Colonic mucosa (tissue), 4 donors: ENCODE measurements at places on chromosomes 12 and 14. TPM values are rescaled to one million over a fixed set of nuclear protein-coding genes. Genes with fewer than 3 reads are reported as not detected.

GRCh38 chr12:71636704-71637115, 26.9 kb downstream of the ZFC3H1 start:
- H3K27me3 ChIP-seq = no peaks in the 10 kb centered on the region
- peaks cover 19% of the 10 kb centered on the region for H3K36me3 ChIP-seq
- H3K27ac ChIP-seq = no peak overlapping the region
- H3K4me1 ChIP-seq = no peaks in the 10 kb centered on the region

DNA sequence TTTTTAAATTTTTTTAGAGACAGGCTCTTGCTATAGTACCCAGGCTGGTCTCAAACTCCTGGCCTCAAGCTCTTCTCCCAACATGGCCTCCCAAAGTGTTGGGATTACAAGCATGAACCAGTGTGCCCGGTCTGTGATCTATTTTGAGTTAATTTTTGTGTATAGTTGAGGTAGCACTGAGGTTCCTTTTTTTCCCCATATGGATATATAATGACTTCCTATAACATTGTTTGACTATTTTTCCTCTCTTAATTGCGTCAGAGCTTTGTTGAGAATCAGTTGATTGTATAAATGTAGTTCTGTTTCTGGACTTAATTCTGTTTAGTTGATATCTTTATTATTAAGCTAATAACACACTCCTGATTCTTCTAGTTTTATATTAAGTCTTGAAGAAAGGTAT, 8.6 kb upstream of the M6PR start:
- DNase-seq = no peak
- H3K27me3 ChIP-seq = no peaks in the 10 kb centered on the region
- no peak overlapping the region for H3K27ac ChIP-seq
- H3K4me3 ChIP-seq = no peak overlapping the region
- no peaks in the 10 kb centered on the region for H3K4me1 ChIP-seq
- no peaks in the 10 kb centered on the region for H3K36me3 ChIP-seq

- H3K4me1 ChIP-seq = peaks cover 24% of the 10 kb centered on the region
- peak overlapping the region; percentile 75 for H3K27ac ChIP-seq
- no peaks in the 10 kb centered on the region for H3K36me3 ChIP-seq
- no peak overlapping the region for H3K4me3 ChIP-seq
- no peak for DNase-seq
These were observed 188.9 kb downstream of the ETV6 start for GRCh38 chr12:11838403-11838802.

TAS2R31 gene
- 2.0 TPM for total RNA-seq

- H3K27ac ChIP-seq = no peak overlapping the region
- no peaks in the 10 kb centered on the region for H3K4me1 ChIP-seq
- no peaks in the 10 kb centered on the region for H3K27me3 ChIP-seq
- no peak for DNase-seq
These were observed 192.2 kb downstream of the TMTC3 start for GRCh38 chr12:88334271-88334670.

KRT81 gene
- total RNA-seq = not detected

DNA sequence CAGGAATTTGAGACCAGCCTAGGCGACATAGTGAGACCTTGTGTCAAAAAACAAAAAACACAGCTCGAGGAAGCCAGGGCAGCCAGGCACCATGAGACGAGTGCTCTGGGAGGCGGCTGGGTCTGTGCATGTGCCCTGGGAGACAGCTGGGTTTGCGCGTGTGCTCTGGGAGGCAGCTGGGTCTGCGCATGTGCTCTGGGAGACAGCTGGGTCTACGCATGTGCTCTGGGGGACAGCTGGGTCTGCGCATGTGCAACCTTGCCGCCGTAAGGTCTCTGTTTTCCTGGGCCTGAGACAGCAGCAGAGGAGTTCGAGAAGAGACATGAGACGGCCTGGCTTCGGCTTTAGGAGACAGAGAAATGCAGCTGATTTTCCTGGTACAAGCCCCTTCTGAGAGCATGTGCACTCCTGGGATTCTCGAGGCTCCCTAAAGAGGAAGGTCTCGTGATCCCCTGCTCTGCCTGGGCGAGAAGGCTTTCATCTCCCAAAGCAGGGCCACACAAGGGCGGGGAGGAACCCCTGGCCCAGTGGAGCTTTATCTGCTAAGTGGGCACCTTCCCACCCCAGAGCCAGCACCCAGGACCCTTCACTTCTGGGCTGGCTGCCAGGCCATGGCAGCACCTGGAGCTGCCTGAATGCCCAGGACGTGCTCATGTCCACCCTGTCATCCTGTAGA, 3.5 kb upstream of the BDKRB1 start:
- no peaks in the 10 kb centered on the region for H3K27me3 ChIP-seq
- DNase-seq = no peak
- no peaks in the 10 kb centered on the region for H3K4me1 ChIP-seq
- no peaks in the 10 kb centered on the region for H3K36me3 ChIP-seq
- H3K27ac ChIP-seq = peak overlapping the region; percentile 24
- H3K4me3 ChIP-seq = no peak overlapping the region

DNA sequence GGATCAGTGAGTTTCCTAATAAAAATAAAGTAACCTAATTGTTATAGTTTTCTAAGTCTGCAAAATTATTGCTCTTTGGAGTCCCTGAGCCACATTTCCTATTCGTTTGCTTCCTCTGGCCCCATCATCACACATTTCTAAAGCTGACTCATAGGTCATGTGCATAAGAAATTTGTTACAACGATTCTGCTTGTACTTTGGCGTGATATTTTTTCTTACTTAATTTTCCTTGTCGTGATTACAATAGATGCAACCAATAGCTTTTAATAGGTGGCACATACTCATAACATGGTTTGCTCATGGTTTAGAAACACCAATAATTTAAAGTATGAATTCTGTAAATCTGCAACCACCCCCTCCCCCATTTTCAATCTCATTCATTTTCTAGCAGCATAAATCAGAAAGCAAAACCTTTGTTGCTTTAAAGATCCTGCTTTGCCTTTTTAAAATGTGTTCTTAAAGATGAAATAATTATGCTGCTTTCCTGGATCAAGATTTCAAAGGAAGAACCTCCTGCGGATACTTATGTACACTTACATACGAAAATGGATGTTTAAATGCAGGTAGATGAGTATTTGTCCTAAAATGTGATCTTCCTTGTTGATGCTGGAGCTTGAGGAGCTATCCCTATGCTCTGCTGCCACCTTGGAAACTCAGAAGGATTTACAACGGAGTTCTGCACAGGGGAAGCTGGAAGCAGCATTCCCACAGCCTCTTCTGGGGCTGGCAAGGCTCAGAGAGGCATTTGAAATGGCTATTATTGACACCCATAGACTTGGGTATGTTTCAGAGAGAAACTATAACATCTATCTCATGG, 1.7 kb upstream of the FLRT2 start:
- no peaks in the 10 kb centered on the region for H3K4me1 ChIP-seq
- no peaks in the 10 kb centered on the region for H3K36me3 ChIP-seq
- no peak overlapping the region for H3K27ac ChIP-seq
- no peaks in the 10 kb centered on the region for H3K27me3 ChIP-seq
- peak; percentile 19 for DNase-seq

DNA sequence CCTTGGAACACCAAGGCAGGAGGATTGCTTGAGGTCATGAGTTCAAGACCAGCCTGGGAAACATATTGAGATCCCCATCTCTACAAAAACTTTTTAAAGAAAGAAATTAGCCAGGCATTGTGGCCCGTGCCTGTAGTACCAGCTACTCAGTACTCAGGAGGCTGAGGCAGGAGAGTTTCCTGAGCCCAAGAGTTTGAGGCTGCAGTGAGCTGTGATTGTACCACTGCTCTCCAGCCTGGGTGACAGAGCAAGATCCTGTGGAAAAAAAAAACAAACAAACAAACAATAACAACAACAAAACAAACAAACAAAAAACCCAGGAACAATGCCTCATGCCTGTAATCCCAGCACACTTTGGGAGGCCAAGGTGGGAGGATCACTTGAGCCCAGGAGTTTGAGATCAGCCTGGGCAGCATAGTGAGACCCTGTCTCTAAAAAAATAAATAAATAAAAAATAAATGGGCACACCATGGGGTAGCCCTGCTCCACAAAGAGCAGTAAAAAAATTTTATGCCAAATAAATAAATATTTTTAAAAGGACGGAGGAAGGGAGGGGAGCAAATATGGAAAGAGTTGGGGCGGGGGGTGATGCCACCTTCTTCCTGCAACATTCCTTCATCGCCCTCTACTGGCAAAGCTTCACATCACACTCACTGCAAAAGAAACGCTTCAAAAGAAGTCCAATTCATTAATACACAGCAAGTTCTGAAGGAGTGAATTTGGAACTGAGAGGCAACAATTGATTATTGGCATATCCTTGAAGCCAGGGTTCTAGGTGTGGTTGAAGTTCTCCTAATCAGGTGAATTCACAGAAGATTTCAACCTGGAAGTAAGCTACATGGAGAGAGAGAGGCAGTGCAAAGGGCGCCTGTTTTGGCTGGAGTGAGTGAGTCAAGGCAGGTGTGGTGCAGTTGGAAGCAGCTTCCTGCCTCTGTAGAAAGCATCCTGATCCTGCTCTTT, 8.8 kb upstream of the GNPTAB start:
- no peaks in the 10 kb centered on the region for H3K4me1 ChIP-seq
- H3K36me3 ChIP-seq = no peaks in the 10 kb centered on the region
- peak; percentile 87 for DNase-seq
- H3K27ac ChIP-seq = no peak overlapping the region
- no peak overlapping the region for H3K4me3 ChIP-seq

DNA sequence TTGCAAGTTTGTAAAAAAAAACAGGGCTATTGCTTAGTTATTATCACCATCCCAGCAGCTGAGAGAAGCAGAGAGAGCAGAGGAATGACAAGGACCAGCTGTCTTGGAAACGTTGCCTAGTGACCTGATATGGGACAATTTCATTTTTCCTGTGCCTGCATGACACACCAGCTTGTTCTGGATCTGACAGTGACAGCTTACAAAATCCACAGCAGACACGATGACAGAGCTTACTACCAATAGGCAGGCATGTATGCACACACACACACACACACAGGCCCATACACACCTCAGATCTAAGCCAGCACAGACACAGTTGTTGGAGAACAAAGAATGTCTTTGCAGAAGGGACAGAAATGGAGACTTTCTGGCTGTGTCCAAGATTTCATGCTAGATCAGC, 25.4 kb downstream of the HSPB8 start:
- H3K27me3 ChIP-seq = no peaks in the 10 kb centered on the region
- H3K4me1 ChIP-seq = no peaks in the 10 kb centered on the region
- H3K4me3 ChIP-seq = no peak overlapping the region
- H3K27ac ChIP-seq = no peak overlapping the region

DNA sequence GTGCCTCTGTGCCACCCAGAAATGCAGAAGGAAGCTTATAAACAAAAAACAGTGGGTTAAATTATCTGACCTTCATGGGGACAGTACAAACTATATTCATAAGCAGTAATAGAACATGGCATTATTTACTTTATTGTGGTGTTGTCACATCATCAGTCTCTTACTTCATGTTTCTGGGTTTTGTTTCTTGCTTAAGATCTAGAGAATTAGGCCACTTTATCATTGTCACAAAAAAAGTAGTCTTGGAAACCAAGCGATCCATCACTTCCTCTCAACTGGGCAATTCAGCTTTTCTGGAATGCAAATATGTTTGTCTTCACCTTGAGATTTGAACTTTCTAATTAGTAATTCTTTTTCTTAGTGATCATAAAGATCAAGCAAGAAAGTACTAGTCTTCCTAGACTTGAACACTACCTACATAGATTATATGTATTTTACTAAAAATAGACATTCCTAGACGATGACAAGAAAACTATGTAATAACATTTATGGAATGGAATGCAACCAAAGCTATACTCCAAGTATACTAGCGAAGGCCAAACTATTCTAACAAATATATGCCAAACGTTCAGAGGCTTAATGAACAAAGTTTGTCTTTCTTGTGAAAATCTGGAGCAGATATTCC, 363.4 kb downstream of the DAD1 start:
- H3K36me3 ChIP-seq = no peaks in the 10 kb centered on the region
- no peaks in the 10 kb centered on the region for H3K27me3 ChIP-seq
- DNase-seq = no peak

DNA sequence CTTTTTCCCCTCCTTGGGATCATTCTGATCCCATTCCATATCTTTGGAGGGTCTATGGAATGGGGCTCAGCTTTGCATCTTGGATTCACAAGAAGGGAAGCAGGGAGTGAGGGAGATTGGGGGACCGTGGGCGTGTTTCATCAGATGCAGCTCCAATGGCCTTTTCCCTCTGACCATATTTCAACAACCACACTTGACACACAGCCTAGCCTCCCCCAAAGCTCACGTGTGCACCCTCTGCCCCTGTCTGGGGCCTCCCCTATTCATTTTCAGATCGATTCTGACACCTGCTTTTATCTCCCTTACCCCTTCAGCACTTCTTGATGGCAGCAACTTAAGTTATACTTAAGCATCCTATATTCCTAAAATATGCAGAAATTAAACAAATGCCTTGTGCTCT, 126.6 kb downstream of the CHST11 start:
- H3K36me3 ChIP-seq = no peaks in the 10 kb centered on the region
- H3K27me3 ChIP-seq = no peaks in the 10 kb centered on the region
- no peak for DNase-seq

DNA sequence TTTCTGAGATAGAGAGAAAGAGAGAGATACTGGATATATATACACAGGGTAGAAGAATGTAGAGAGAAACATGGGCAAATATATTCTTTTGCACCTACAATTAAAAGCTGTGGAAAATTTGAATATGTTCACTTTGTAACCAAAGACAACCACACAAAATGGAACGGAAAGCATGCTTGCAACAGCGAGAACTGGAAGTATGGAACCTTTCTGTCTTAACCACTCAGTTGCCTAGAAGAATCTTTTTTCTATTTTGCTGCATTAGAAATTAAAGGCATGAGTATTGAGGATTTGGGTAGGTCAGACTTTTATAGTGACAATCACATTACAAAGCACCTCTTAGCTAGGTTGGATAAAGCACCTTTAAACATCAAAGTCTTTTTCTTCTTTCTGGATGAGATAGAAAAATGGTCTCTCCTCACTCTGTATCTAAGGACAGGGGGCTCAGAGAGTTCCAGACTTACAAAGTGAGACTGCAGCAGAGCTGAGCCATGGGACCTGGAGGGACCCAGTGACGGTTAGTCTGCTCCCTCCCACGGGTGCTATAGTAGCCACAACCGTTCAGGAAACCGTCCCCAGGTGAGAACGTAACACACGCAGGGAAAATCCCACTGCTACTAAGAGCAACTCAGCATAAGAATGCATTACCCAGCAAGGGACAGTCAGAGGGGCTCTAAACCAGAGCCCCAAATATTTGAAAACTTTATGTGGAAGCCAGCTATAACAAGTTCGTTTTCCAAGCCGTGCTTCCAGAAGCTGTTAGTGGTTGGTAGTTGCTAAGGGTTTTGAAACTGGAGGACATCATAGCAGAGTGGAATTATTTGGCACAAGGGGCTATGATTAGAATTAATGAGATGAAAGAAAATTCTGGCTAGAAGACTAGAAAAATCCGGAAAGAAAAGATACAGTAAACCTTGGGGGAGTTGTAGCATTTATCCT, 97.1 kb downstream of the DAD1 start:
- H3K4me1 ChIP-seq = no peaks in the 10 kb centered on the region
- H3K4me3 ChIP-seq = no peak overlapping the region
- no peaks in the 10 kb centered on the region for H3K27me3 ChIP-seq
- DNase-seq = no peak

- DNase-seq = no peak
- H3K36me3 ChIP-seq = no peaks in the 10 kb centered on the region
- H3K4me1 ChIP-seq = peaks cover 3% of the 10 kb centered on the region
- H3K27ac ChIP-seq = no peak overlapping the region
- no peaks in the 10 kb centered on the region for H3K27me3 ChIP-seq
These were observed 34.2 kb downstream of the RTRAF start for GRCh38 chr14:52023518-52023917.

GRCh38 chr12:63238892-63239291, 87.9 kb upstream of the AVPR1A start:
- no peaks in the 10 kb centered on the region for H3K27me3 ChIP-seq
- no peaks in the 10 kb centered on the region for H3K36me3 ChIP-seq
- no peak overlapping the region for H3K4me3 ChIP-seq
- no peak overlapping the region for H3K27ac ChIP-seq
- H3K4me1 ChIP-seq = no peaks in the 10 kb centered on the region

- H3K4me3 ChIP-seq = no peak overlapping the region
- H3K4me1 ChIP-seq = peaks cover 9% of the 10 kb centered on the region
- no peak overlapping the region for H3K27ac ChIP-seq
- no peaks in the 10 kb centered on the region for H3K27me3 ChIP-seq
These were observed 7.5 kb upstream of the WSB2 start for GRCh38 chr12:118068445-118068844.
